ENCODE measurements at places on chromosomes 6 and 20.

DNA sequence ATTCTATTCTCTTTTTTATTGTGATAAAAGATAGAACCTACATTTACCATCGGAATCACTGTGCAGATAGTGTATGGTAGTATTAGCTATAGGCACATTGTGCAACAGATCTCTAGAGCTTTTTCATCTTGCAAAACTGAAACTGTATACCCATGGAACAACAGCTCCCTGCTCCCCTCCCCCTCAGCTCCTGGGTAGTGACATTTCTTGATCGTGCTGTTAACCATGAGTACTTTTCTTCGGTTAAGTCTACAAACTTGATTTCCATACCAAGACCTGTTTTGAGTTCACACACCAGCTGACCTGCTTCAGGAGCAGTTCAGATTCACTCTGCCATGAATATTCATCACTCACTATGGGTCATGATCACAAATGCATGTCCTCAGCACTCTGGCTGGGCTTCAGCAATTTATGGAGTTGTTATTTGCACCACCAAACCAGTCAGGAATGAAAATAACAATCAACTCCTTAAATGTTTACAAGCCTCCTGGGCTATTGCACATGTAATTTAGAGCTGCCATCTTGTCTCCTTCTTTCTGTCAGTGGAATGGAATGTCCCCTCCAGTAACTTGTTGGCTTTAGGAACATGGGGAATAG, 32.8 kb downstream of the PRDM1 start:
- no peak for DNase-seq

DNA sequence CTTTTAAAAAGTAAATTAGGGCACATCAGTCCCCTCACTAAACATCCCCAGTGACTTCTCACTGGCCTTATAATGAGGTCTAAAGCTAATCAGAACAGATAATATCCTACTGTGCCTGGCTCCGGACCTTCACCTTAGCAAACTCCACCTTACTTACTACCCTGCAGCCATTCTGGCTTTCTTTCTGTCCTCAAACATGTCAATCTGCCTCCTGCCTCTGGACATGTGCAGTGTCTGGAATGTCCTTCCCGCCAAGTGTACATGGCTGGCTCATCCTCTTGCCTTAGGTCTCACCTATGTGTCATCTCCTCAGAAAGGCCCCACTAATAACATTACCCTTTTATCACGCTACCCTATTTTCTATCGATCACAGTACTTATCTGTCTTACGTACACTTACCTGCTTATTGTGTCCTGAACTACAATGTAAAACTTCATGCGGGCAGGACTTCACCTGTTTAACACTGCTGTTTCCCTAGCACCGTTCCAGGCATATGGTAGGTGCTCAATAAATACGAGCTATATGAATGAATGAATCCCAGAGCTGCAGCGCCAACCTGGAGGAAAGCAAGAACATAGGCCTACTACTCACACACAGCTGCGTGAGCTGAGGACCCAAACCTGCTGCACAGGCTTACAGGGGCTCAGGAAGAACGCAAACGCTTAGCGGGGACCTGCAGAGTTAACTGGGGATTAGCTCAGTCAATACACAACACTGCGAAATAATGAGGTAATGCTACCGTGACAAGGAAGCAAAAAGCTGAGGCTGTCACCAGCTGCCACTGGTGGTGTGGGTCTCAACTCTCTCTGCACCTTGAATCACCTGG, 991 bp downstream of the UQCC2 start:
- no peak for DNase-seq

- DNase-seq = peak; percentile 21
These were observed 46.7 kb downstream of the TRERF1 start for GRCh38 chr6:42405021-42405420.

GRCh38 chr20:61682996-61683681, 382.5 kb downstream of the TAF4 start:
- DNase-seq = no peak

- peak; percentile 37 for DNase-seq
These were observed 97.7 kb downstream of the KCNB1 start for GRCh38 chr20:49384437-49385434.

GRCh38 chr6:17519120-17519519, 81.0 kb upstream of the FAM8A1 start:
- no peak for DNase-seq

DNA sequence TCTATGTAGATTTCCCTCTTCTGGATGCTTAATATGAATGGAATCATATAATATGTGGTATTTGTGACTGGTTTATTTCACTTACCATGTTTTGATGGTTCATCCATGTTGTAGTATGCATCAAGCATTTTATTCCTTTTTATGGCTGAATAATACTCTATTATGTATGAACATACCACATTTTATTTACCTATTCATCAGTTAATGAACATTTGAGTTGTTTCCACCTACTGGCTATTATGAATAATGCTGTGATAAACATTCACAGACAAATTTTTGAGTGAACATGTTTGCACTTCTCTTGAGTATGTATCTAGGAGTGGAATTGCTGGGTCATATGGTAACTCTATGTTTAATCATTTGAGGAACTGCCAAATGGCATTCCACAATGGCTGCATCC, 14.9 kb upstream of the ZNF451 start:
- no peak for DNase-seq

DNA sequence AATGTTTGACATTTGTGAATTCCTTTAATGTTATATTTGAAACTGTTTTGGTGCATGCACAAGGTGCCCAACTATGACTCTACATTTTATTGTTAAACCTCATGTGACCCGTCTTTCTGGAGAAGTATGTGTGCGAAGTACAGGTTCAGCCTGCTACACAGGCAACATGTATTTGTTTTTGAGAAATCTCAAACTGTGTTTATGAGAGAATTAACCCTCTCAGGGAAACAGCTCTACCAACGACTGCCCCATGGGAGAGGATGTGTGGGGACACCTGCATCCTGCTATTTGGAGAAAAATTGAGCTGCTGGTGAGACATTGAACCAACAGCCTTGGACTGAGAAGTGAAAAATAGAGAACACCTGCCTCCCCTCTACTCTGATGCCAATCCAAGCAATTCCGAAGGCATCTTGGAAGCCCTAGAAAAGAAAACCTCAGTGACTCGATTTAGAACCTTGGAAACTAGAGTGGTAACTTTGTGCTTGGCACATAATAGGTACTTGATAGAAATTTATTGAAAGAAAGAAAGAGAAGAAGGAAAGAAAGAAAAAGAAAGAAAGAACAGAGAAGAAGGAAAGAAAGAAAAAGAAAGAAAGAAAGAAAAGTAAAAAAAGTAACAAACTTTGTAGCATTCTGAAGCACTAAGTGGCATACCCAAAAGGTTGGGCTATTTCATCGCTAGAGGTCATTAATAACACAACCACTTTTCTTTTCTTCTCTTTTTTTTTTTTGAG, 2.9 kb upstream of the AKAP12 start:
- no peak for DNase-seq

DNA sequence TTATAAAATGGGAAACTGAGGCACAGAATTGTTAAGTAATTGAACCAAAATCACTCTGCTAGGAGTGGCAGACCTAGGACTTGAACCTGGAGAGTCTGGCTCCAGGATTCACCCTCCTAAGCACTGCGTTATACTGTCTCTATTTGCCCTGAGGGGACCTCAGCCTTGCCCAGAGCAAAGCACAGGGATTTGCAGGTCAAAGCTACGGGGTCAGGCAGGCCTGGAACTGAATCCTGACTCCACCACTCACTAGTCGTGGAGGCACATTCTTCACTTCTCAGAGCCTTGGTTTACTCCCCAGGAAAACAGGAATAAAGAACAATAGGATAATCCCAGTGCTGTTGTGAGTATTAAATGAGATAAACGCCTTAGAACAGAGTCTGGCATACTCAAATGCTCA, 19.4 kb downstream of the KCNK15 start:
- DNase-seq = no peak

DNA sequence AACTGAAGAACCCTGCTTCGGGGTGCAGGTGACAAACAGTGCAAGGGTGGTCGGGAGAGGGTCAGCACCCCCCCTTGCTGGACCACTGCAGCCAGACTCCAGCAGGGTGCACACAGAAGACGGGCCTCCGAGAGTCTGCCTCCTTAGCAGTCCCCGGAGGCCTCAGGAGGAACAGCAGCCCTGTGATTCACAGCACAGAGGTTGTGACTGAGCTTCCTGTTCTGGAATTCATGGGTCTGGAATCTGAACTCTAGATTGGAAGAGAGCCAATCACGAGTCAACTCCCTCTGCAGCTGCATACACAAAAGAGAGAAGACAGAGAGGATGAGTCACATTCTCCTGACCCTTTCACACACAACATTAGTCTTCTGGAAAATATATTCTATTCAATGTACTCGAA, 249.0 kb upstream of the OPRM1 start:
- DNase-seq = peak; percentile 11

- no peak for DNase-seq
These were observed 47.4 kb upstream of the SRF start for GRCh38 chr6:43123461-43124314.

DNA sequence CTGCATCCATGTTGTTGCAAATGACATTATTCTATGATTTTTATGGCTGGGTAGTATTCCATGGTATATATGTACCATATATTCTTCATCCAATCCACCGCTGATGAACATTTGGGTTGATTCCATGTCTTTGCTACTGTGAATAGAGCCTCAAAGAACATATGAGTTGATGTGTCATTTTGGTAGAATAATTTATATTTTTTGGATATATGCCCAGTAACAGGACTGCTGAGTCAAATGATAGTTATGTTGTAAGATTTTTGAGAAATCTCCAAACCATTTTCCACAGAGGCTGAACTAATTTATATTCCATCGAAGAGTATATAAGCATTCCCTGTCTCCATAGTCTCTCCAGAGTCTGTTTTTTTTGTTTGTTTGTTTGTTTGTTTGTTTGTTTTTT, 1373.5 kb downstream of the GRIK2 start:
- no peak for DNase-seq

GRCh38 chr20:13447385-13448180, 191.1 kb downstream of the TASP1 start:
- no peak for DNase-seq

GRCh38 chr20:5531318-5532081, 214.7 kb upstream of the PROKR2 start:
- DNase-seq = no peak

DNA sequence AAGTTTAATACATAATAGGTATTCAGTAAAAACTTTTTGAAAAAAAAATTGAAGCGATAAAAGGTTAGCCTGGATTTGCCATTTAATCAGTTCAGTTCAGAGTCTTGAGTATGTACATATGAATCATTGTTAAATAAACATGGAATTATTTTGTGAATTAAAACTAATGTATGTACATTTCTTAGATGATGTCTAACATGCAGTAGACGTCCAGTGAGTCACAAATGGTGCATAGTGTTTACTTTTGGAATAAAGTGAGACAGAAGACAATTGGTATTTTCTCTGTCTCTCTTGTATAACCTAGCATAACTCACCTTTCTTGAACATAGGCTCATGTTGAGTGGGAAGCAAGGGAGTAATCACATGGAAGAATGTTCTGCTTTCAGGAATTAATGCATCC, 83.5 kb downstream of the EYS start:
- DNase-seq = no peak

DNA sequence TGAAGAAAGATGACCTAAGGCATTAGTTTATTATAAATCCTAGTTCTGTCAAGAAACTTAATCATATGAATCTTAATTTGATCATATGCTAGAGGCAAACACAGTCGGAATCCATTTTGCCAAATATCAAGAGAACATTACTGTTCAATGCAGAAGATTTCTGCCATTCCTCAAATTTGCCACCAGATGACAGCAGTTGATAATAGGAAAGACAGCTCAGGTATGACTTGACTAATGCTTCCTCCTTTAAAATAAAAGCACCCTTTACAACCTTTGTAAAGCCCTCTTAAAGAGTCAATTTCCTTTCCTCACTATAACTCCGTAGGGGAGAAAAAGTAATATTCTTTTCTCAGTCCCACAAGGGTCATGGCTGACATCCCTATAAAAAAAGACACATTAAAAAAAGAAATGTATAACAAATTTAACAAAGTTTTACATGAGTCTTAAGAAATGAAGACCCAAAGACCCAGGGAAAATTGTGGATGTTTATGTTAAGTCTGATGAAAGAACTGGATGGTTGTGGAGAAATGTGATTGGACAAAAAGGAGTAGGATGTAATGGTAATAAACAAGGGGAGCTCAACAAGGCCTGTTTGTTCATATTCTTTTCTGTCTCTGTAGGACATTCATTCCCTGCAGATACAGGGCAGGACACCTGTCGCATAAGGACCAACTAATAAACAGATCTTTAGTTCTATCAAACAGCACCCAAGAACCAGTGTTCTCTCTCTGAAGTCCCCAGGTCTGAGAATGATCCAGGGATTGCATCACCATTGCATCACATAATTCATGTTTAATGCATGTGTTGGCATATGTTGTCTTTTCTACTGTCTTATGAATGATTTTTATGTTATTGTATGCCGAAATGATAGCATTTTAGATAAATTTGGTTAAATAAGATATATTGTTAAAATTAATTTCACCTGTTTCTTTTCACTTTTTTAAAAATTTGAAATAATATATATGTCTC, 23.0 kb upstream of the IL17A start:
- no peak for DNase-seq

DNA sequence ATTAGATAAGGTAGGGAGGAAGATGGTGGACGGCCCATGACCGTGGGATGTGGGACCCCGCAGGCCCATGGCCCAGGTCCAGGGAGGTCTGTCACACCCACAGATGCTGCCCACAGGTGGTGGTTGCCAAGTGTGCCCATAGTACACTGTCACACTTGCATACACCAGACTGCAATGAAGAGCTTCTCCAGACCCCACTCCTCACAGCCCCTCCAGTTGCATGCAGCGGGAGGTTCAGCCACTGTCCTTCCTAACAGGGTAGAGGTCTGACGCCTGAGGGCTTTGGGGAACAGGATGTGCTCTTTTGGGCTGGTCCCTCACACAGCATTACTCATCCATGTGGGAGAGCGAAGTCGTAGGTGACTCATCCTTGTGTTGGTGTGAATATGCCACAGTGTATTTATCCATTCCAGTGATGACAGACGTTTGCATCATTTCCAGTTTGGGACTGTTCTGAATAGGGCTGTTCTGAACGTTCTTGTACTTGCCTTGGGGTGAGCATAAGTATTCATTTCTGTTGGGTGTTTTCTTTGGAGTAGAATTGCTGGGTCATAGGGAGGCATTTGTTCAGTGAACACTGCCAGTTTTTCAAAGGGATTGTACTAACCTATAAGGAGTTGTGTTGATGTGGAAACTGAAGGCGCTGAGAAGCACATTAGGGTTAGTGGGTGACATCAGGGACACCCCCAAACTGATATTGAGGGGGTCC, 10.1 kb upstream of the PYGB start:
- DNase-seq = peak; percentile 92

GRCh38 chr6:56091159-56091869, 156.1 kb downstream of the COL21A1 start:
- DNase-seq = peak; percentile 3

DNA sequence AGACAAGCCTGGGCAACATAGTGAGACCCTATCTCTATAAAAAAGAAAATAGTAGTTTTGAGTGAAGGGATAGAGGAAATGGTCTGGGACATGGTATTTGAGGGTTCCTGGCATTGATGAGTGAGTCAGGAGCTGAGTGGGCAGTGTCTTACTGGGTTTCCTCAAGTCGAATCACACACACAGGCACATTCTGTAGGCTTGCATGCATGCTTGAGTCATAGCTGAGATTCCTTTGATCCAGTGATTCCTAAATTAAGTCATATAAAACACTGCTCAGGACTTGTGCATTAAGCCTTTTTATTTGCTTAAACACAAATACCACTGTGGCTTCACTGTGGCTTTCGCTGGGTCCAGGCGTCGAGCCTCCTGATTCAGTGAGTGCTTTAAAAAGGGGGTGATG, 71.8 kb upstream of the TMEM181 start:
- peak; percentile 66 for DNase-seq

GRCh38 chr6:114096561-114097172, 125.7 kb upstream of the HDAC2 start:
- DNase-seq = no peak

- no peak for DNase-seq
These were observed 69.9 kb upstream of the MYLIP start for GRCh38 chr6:16058929-16059345.

All from H54 (cell line).